ENCODE measurements at places on chromosomes 12 and 14. TPM values are rescaled to one million over a fixed set of nuclear protein-coding genes. Genes with fewer than 3 reads are reported as not detected.

- H3K27ac ChIP-seq = peak overlapping the region; percentile 84
- peaks cover 17% of the 10 kb centered on the region for H3K36me3 ChIP-seq
- H3K4me1 ChIP-seq = peaks cover 43% of the 10 kb centered on the region
- H3K27me3 ChIP-seq = no peaks in the 10 kb centered on the region
- DNase-seq = peak; percentile 52
- no peak overlapping the region for H3K4me3 ChIP-seq
Observed at GRCh38 chr12:68587448-68587873, 23.2 kb upstream of the RAP1B start.

GRCh38 chr14:93914278-93914677, 12.9 kb upstream of the FAM181A start:
- DNase-seq = no peak
- H3K4me3 ChIP-seq = no peak overlapping the region
- H3K4me1 ChIP-seq = no peaks in the 10 kb centered on the region
- H3K27ac ChIP-seq = no peak overlapping the region

Gene TSPAN19
- not detected for total RNA-seq

GRCh38 chr12:132432721-132433577, 57.0 kb upstream of the FBRSL1 start:
- no peaks in the 10 kb centered on the region for H3K27me3 ChIP-seq
- H3K36me3 ChIP-seq = no peaks in the 10 kb centered on the region
- H3K4me1 ChIP-seq = peaks cover 38% of the 10 kb centered on the region
- no peak overlapping the region for H3K27ac ChIP-seq
- no peak for DNase-seq
- H3K4me3 ChIP-seq = no peak overlapping the region

DNA sequence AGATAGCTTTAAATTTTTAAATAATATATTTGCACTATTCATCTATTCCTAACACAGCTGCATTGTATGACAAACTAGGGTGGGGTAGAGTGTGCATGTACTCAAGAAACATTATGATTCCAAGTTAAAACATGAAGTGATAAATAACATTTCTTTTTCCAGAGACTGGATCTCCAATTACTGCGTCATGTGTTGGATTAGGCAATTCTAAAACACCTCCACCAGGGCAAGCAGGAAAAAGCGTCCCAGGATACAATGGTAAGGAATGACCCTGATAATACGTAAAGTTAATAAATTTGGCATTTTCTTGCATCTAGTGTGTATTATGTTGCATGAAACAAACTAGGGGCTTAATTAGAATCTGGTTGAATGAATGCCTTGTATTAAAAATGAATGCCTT, 138.9 kb downstream of the ACSS3 start:
- H3K27ac ChIP-seq = no peak overlapping the region
- DNase-seq = no peak
- no peaks in the 10 kb centered on the region for H3K4me1 ChIP-seq
- H3K27me3 ChIP-seq = no peaks in the 10 kb centered on the region

Gene ENDOU
- total RNA-seq = 0.08 TPM

- no peak for DNase-seq
- no peak overlapping the region for H3K27ac ChIP-seq
- no peaks in the 10 kb centered on the region for H3K36me3 ChIP-seq
- peaks cover 26% of the 10 kb centered on the region for H3K27me3 ChIP-seq
- H3K4me3 ChIP-seq = no peak overlapping the region
Observed at GRCh38 chr12:52267266-52267665, 7.2 kb upstream of the KRT86 start.
